ENCODE measurements at places on chromosomes 2 and 18.

- no peak for DNase-seq
These were observed 90.0 kb upstream of the CTDP1 start for GRCh38 chr18:79589601-79590091.

DNA sequence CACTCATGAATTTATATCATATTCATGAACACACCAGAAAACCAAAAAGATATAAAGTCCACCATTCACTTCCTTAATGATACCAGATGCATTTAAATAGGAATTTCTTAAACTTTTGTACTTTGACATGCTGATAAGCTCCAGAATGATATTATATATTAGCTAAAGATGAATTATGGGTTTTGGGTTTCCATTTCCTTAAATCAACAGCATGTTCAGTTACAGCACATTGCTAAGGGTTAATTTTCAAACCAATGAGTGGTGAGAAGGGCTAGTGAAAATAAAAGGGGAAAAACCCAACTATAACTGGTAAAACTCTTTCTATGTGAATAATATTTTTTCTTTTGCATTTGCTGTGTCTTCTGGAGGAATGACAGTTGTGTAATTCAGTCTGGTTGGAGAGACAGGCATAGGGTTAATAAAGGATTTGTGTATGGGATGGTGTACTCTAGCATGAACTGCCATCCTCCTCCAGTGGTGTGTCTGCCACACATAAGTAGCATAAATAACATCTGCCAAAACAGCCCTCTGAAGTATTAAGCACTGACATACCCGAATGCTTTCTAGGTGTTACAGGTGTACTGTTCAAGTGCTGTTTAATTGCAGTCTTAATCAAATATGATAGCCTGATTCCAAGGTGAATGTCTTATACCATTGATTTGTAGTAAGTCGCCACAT lies 19.3 kb upstream of the CPS1 start:
- no peak for DNase-seq

DNA sequence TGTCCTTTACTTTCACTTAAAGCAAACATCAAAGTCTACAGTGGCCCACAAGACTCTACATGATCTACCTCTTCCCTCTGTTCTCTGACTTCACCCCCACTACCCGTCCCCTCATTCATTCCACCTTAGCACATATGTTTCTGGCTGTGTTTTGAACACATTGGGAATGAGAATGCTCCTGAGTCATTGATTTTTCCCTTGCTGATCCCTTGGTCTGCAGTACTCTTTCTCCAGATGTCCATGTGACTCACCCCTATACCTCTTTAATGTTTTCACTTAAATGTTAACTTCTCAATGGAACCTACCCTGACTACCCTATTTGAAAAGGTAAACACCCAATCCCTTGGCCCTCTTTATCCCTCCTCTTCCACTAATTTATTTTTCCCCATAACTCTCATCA lies 30.7 kb upstream of the FRZB start:
- no peak for DNase-seq

GRCh38 chr2:63242747-63243146 lies 192.1 kb downstream of the OTX1 start:
- DNase-seq: no peak

DNA sequence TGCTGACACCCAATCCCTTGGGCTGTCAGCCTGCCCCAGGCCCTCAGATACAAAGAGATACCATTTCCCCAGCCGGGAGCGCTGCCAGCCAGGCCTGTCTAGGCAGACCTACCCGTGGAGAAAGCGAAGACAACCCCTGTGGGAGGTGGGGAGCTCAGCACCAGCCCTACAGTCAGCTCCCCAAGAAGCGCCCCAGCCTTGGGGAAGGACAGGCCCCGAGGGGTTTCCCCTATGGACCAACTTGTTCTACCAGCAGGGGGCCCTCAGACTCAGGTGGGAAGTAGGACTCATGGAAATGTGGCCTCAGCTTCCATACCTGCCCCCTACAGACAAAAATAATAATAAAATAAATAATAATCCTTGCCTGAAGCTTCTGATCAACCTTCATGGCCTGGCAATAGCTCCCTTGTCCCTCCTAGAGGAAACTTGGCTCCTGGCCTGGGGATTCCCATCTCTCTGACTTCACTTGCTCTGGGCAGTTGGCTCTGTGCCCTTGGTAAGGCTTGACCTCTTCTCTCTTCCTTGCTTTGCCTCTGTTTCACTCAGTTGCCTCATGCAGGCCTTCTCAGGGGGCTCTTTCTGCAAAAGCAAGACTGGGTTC lies 7.0 kb downstream of the SLC35F6 start:
- DNase-seq: peak; percentile 72

DNA sequence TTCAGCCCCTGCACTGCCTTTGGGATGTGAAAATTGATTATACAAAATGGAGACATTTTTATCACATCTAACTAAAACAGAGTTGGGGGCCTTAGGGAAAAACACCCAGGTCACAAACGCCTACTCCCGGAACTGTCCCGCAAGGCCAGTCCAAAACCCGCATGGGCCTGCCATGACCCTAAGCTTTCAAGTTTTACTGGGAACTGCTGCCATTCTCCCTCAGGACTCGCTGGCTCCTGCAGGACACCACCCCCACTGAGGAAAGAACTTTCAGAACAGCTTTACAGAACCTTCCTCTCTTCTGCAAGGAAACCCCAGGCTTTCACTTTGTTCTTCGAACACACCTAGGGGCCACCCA lies 320.4 kb upstream of the HS6ST1 start:
- DNase-seq: no peak

GRCh38 chr2:174059178-174059883 lies 94.2 kb upstream of the SP3 start:
- peak; percentile 89 for DNase-seq

GRCh38 chr2:10398496-10398895 lies 49.6 kb downstream of the ODC1 start:
- peak; percentile 95 for DNase-seq

- DNase-seq: no peak
These were observed 86.1 kb downstream of the L3MBTL4 start for GRCh38 chr18:6328621-6329010.

GRCh38 chr2:26039603-26040323 lies 5.9 kb downstream of the RAB10 start:
- no peak for DNase-seq

DNA sequence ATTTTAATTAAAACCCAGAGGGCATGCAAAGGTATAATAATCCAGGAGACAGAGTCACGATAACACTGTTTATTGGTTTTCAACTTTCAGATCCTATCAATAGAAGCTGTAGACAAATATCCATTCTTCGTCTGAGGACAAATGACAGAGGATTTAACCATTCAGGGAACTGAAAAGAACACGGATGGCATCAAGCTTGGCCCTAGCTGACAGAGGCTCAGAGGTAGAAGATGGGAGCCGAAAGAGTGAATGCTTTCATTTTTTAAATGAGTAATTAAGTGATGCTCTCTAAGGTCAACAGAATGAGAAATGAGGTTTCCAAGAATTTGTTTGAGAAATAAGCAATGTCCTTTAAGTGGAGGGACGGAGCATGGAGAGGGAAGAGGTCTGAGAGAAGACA lies 62.1 kb downstream of the BCL2 start:
- DNase-seq: no peak

DNA sequence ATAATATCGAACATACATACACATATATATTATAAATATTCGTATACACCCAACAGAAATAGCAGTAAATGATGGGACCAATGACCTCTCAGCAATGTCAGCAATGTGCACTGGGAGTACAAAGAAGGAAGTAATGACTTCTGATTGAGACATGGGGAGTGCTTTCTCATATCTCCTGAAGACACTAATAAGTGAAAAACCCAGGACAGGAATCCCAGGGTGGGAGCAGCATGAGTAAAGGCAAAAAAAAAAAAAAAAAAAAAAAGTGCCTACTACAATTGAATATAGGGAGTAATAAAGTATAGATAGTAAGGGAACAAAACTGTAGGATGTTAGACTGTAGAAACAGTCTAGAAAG lies 491.3 kb downstream of the IRS1 start:
- no peak for DNase-seq

- no peak for DNase-seq
These were observed 113.9 kb downstream of the HNMT start for GRCh38 chr2:138078153-138078552.

DNA sequence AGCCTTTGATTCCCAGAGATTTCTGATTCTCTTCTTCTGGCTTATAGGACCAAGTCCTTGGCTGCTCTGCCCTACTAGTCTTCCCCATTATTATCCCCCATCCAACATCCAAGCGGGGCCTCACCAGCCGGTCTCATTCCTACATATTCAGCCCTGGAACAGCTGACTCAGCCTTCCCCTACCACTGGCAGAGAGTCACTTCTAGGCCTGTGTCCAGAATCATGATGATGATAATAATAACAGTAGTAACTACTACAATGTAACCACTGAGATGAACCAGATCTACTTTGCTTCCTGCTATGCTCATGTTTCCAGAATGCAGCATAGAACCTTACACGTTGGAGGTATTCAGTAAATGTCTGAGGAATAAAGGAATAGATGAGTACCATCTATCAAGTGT lies 295.2 kb downstream of the SRBD1 start:
- DNase-seq: no peak

- no peak for DNase-seq
These were observed 217.9 kb downstream of the NAPG start for GRCh38 chr18:10743766-10744165.

DNA sequence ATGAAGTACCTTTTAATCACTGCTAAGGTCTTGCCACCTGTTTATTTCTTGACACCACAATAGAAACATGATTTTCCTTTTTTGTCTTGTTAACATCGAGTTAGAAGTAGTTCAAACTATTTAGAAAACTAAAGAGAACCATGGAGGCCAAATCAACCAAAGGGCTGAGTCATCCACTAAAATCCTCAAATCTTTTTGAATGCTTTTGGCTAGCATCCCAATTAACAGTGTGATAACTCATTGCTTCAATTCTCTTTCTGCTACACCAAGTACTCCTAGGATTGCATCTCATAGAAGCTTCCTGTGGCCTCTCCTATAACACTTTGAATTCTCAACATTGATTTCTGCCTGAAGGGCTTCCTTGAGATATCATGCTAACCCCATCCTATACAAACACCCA lies 159.9 kb upstream of the MMADHC start:
- no peak for DNase-seq

- no peak for DNase-seq
These were observed 226.1 kb upstream of the APCDD1 start for GRCh38 chr18:10228326-10228725.

GRCh38 chr2:198309673-198310280 lies 505.4 kb downstream of the PLCL1 start:
- peak; percentile 78 for DNase-seq

GRCh38 chr2:235373171-235373570 lies 120.7 kb upstream of the AGAP1 start:
- DNase-seq: no peak

DNA sequence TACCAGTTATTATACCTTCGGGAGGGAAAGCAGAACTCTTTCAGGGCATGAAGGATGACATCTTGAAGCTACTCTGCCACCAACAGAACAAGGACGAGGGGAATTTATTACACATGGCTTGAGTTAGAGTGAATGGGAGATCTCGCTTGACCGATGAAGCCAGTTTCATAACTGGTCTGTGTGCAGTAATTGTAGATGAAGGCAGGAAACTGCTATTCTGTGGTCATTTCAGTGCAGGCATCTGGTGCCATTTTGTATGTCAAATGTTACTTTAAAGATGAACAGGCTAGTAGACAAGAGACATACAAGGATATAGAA lies 20.5 kb downstream of the GREB1 start:
- DNase-seq: no peak

DNA sequence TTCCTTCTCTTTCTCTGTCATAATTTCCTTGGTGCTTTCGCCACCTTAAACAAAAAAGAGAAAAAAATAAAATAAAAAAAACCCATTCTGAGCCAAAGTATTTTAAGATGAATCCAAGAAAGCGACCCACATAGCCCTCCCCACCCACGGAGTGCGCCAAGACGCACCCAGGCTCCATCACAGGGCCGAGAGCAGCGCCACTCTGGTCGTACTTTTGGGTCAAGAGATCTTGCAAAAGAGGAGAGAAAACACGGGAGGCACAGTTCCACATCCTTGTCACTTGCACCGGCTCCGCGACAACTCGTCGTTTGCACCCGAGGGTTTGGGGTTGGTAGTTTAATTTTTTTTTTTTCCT lies 1.8 kb upstream of the SP9 start:
- no peak for DNase-seq

- DNase-seq: no peak
These were observed 98.6 kb downstream of the TGFA start for GRCh38 chr2:70454936-70455544.

GRCh38 chr2:150646746-150647145 lies 159.3 kb upstream of the RND3 start:
- DNase-seq: no peak

GRCh38 chr2:68969736-68970490 lies 4.5 kb upstream of the GKN1 start:
- no peak for DNase-seq

GRCh38 chr2:210003359-210003758 lies 921 bp downstream of the RPE start:
- DNase-seq: peak; percentile 80

- DNase-seq: no peak
These were observed 43.3 kb upstream of the LCLAT1 start for GRCh38 chr2:30403592-30404312.

DNA sequence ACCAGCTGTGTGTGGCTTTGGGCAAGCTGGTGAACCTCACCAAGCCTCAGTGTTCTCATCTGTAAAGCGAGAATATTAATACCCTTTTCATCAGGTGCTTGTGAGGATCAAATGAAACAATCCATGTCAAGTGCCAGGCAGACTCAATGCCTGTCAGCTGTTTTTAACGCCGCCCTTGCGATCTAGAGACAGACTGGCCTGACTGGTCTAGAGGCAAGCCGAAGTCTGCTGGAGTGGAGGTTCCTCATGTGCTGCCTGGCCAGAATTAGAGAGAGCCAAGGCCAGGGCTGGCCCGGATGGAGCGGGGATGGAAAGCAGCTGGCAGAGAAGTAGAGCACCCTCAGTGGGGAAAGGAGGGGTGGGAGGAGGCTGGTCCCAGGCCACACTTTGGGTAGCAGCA lies 74.5 kb upstream of the B3GNT7 start:
- DNase-seq: peak; percentile 68

GRCh38 chr18:61965311-61965710 lies 72.5 kb upstream of the RNF152 start:
- no peak for DNase-seq

DNA sequence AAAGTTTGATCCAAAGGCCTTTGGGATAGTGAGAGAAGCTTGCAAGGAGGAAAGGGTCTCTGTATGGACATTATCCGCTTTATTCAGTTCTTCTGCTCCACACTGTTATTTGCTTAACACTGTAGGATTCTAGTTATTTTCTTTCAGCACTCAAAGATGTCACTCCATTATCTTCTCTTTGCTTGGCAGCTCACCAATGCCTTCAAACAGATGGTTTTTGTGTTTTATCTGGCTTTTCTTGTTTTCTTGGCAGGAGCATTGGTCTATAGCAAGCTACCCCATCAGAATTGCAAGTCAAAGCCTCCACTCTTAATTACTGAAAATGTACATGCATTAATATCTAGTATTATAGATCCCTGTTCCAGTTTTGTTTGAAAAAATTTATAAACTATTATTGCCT lies 138.8 kb downstream of the EVA1A start:
- DNase-seq: no peak

GRCh38 chr2:58107803-58108710 lies 61.5 kb downstream of the VRK2 start:
- DNase-seq: peak; percentile 89

GRCh38 chr2:239734436-239735005 lies 290.6 kb downstream of the NDUFA10 start:
- no peak for DNase-seq
